AG04450 (cell line): ENCODE measurements at places on chromosomes 4 and X. TPM values are rescaled to one million over a fixed set of nuclear protein-coding genes. Genes with fewer than 3 reads are reported as not detected.

The HTN3 gene
- polyA plus RNA-seq, result not detected in 2 replicates

The PTTG2 gene
- polyA plus RNA-seq, result not detected in 2 replicates

The C1QTNF7 gene
- 2.7 and 2.9 TPM in 2 replicates for polyA plus RNA-seq

The MAOA gene
- polyA plus RNA-seq, result 0.37 and 0.40 TPM in 2 replicates

- no peak for DNase-seq
Measured at GRCh38 chr4:2336659-2337058, 74.8 kb upstream of the MXD4 start.

DNA sequence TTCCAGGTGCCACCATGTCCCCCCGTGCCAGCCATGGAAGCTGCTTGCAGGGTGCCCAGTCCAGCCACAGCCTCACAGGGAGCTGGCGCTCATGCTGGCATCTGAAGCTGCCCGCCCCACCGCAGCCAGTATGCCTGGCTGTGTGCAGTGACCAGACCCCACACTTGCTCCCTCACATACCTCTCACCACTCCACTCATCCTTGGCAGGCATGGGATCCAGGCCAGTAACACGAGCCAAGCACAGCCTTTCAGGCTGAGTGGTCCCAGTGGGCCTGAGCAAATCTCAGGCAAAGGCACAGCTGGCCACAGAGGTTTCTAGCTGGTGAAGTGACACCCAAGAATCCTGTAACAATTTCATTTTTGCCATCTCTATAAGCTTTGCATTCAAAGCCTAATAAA, 48.4 kb upstream of the SEC24B start:
- no peak for DNase-seq

DNA sequence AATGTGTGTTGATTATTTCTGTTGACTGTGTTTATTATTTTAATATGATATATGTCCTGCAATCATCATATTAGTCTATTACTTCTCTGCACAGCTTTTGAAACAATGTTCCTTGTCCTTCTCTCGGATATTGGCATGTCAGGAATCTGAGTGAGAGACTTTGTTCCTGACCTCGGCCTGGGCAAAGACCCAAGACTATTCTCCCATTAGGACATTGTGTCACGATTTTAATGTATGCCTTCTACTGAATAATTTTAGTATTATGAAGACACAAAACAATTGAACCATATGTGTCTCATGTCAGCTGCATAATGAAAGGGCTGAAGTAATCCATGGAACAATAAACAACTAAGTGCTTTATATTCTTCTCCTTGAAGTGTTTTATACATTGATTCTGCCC, 580.8 kb upstream of the TENM3 start:
- no peak for DNase-seq

DNA sequence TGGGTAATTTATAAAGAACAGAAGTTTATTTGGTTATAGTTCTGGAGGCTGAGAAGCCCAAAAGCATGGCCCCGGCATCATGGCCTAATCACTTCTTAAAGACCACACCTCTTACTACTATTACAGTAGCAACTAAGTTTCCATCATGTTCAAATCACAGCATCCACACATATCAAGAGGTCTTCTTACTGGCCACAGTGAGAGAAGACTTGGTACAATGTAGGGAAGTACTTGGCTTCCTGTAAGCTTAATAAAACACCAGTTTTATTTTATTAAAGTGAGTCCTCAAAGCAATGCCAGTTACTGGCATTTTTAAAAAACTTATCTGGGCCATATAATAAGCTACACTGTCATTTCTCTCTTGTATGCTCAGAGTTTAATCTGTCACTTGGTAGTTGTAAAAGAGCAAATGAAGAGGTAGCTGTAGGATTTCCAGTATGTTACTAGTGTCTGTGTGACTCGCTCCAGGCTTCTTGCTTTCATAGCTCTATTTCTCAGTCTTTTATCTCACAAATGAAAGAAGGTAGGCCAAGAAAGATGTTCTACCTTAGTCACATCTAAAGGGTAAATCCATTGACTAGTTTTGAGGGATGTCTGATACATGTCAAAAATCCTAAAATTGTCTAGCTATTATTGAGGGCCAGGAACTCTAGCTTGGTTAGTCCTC, 159.2 kb upstream of the CPEB2 start:
- no peak for DNase-seq

- no peak for DNase-seq
Measured at GRCh38 chr4:33013282-33013681, 2293.1 kb downstream of the PCDH7 start.

GRCh38 chrX:41543668-41544067, 96.5 kb downstream of the NYX start:
- DNase-seq, result no peak

DNA sequence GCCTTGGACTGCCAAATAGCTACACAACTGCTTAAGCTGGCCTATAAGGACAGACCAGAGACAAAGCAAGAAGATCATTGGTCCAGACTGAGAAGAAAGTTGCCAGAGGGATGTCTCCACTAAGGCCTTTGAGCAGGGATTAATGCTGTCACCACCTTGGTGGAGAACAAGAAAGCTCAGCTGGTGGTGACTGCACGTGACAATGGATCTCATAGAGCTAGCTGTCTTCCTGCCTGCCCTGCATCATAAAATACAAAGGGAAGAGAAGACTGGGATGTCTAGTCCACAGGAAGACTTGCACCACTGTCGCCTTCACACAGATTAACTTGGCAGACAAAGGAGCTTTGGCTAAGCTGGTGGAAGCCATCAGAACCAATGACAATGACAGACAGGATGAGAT, 40.5 kb upstream of the FAM120C start:
- no peak for DNase-seq

- no peak for DNase-seq
Measured at GRCh38 chr4:42281324-42282020, 115.8 kb upstream of the SHISA3 start.

- DNase-seq, result no peak
Measured at GRCh38 chr4:105990933-105991332, 95.7 kb downstream of the NPNT start.

- DNase-seq, result no peak
Measured at GRCh38 chr4:181830404-181831035, 412.7 kb upstream of the TENM3 start.

- no peak for DNase-seq
Measured at GRCh38 chrX:95622200-95622599, 1062.4 kb upstream of the DIAPH2 start.

GRCh38 chr4:186693159-186693815, 30.4 kb downstream of the FAT1 start:
- DNase-seq, result peak; percentile 42
